ENCODE measurements at places on chromosomes 5 and 9.

- no peak for DNase-seq
Measured at GRCh38 chr5:54915466-54916027, 69.8 kb downstream of the ESM1 start.

- peak; percentile 6 for DNase-seq
Measured at GRCh38 chr5:19988457-19988856, 457 bp upstream of the CDH18 start.

DNA sequence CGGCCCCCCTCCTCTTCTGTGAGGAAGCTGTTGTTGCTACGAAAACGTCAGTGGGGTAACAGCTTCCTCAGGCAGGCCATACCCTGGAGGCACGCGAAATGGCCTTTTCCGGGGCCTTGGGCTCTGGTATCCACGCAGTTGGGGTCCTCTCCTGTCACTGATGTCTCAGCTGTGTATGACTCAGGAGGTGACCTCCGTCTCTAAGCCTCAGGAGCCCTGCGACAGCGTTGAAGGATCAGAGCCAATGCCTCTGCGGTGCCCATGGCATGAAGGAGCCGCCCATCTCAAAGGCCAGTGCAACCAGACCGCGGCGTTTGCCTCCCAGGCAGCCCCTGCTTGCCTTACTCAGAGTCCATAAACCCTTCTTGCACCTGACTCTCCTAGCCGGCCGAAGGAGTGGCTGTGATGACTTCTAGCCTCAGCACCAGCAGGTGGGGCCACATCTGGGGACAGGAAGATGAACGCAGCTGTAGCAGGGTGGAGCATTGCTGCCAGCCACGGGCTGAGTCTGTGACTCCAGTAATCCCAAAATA lies 1.0 kb upstream of the MXD3 start:
- peak; percentile 42 for DNase-seq

DNA sequence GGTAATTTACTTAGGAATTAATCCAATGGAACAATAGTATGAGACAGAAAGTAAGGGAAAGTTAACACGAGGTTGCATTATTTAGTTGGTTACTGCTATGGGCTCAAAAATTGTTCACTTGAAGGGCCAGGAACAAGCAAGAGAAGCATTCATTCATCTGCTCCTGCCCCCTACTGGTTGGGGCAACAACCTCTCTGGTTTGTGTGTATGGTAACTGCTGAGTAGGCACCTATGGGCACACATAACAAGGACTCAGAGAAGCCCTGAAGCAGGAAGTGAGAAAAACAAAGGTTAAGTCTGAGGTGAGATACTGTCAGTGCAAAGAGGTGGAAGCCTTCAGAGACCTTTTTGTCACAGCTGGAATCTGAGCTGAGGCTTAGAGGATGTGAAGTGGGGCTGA lies 34.4 kb upstream of the RANBP6 start:
- peak; percentile 30 for DNase-seq

DNA sequence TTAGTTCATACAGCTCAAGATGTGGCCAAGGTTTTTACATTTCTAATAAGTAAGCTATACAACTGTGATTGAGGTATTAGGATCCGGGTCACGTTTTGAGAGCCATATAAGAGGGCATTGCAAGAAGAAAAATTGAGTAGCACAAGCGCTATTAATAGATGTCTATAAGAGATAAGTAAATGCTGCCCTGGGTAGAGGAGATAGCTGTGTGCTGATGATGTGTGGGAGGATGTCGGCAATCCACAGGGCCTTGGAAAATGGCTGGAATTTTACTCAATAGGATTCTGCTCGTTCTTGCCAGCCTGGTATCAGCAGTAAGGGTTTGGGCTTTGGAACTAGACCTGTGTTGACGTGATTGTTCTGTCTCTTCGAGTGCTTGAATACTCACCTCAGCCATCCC lies 41.6 kb downstream of the CSF1R start:
- DNase-seq, result no peak

GRCh38 chr5:103224118-103224893 lies 34.3 kb upstream of the MACIR start:
- DNase-seq, result peak; percentile 63

- DNase-seq, result peak; percentile 67
Measured at GRCh38 chr9:133558191-133559126, 24.0 kb downstream of the ADAMTSL2 start.

DNA sequence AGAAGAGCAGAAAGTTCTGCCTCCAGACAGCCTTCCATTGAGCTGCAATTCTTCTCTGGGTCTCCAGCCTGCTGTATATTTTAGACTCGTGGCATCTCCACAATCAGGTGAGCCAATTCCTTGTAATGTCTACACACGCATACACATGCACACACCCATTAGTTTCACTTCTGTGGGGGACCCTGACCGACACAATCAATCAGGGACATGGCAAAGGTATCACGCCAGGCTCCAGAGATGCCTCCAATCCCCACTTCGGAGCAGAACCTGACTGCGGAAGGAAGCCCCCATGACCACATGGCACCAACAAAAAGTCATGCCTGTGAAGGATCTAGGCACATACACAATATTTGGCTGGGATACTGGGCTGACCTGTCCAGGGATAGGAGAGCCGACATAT lies 21.4 kb downstream of the SEMA4D start:
- no peak for DNase-seq

GRCh38 chr9:111052791-111053190 lies 14.5 kb upstream of the LPAR1 start:
- no peak for DNase-seq

GRCh38 chr5:168976311-168976970 lies 324.5 kb downstream of the SLIT3 start:
- no peak for DNase-seq

GRCh38 chr5:39517800-39518199 lies 93.0 kb upstream of the DAB2 start:
- no peak for DNase-seq

GRCh38 chr9:111356481-111357244 lies 26.6 kb upstream of the OR2K2 start:
- DNase-seq, result peak; percentile 23

GRCh38 chr5:177992466-177992865 lies 3.6 kb downstream of the PROP1 start:
- DNase-seq, result peak; percentile 4

GRCh38 chr5:981456-981855 lies 27.1 kb upstream of the NKD2 start:
- peak; percentile 24 for DNase-seq

DNA sequence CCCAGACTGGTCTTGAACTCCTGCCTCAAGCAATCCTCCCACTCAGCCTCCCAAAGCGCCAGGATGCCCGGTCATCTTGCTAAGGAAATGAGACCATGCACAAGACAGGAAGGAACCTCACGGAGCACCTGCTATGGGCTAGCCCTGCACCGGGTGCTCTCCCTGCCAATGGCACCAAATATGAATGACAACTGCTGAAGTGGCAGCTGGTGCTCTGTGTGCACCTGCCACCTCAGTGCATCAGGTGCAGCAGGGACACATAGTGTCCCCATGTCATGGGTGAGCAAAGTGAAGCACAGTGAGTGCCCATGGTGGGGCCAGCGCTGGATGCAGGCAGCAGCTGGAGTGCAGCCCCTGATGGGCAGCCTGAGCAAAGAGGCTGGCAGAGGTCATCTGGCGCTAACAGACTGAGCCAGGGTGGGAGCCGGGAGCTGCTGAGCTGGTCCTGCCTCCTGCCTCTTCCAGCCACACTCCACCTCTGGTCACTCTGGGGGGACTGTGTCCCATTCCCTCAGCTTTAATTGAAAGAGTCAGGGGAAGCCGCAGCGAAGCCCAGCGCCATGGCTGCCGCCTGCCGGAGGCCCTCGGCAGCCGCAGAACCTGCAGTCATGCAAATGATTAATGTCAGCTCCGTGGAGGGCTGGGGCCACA lies 46.4 kb downstream of the BARX1 start:
- no peak for DNase-seq

DNA sequence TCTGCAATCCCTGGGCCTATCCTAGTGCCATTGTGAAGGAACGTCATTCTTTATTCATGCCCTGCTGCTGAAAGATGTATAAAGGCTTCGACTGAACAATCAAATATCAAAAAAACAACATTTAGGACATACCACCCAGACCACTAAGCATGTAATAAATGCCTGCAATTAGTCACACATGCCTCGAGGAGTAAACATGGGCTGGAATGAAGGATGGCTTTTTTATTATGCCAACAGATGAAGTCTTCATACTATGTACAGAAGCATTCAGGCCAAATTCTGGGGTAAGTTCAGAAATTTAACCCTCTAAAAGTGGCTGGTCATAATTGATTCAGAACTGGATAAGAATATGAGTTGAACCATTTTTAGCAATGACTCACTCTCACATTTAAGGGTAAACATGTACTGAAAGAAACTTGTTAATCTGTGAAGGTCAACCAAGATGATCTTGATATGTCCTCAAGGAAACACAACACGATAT lies 38.1 kb downstream of the FAM240B start:
- DNase-seq, result no peak

GRCh38 chr5:165630261-165630778 lies 2124.9 kb downstream of the MAT2B start:
- peak; percentile 64 for DNase-seq

- DNase-seq, result no peak
Measured at GRCh38 chr5:9540791-9541190, 5.1 kb downstream of the SEMA5A start.

GRCh38 chr9:22992780-22993179 lies 546.2 kb downstream of the DMRTA1 start:
- DNase-seq, result no peak

GRCh38 chr9:33331377-33331891 lies 41.1 kb downstream of the NFX1 start:
- no peak for DNase-seq

DNA sequence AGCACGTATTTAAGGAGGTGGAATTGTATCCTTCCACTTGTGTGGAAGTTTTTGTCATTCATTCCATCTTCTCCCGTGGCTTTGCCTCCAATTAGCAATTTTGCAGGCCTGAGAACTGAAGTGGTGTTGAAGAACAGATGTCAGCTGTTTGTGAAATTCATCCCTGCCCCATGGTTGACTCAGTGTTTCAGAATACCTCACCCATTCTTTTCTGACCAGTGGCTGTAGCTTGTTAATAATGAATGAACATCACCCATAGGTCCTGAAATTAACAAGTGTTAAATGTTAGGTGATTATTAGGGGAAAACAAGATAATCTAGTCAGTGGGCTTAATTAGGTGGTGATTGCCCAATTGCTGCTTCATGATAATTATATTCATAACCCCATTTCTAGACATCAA lies 11.7 kb downstream of the ZNF462 start:
- DNase-seq, result no peak

DNA sequence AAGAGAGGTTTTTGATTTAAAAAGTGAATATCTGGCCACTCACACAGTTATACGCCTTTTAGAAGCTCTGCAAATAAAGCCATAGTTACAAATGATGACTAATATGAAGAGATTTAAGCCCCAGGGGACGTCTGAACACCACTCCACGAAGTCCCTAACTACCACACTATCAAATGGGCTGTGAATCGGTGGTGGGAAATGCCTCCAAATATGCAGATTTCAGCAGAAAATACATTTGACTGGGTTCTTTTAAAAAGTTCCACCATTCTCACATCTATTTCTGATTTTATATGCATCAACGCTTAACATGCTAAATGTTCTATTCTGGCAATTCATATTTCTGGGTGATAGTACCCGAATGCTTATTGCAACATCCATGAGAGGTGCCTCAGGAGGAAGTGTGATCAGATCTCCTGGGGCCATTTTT lies 22.5 kb downstream of the TICAM2 start:
- no peak for DNase-seq

DNA sequence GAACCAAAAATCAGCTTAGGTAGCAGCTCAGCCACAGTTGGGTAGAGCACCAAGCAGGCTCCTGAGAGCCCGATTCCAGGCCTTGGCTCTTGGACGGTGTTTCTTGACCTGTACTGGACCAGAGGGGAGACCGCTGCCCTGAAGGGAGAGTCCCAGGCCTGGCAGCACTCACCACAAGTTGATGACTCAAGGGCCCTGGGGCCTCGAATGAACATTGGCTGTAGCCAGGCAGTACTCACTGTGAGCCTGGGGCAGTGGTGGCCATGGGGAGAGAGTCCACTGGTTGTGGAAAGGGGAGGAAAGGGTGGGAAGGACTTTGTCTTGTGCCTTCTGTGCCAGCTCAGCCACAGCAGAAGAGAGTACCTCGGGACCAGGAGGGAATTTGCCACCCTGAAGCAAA lies 166.1 kb downstream of the EDIL3 start:
- no peak for DNase-seq

GRCh38 chr9:128902351-128903078 lies 18.3 kb upstream of the PHYHD1 start:
- no peak for DNase-seq

GRCh38 chr9:36258996-36259533 lies 817 bp upstream of the GNE start:
- DNase-seq, result no peak

GRCh38 chr5:140178086-140178410 lies 3.1 kb downstream of the CYSTM1 start:
- no peak for DNase-seq

DNA sequence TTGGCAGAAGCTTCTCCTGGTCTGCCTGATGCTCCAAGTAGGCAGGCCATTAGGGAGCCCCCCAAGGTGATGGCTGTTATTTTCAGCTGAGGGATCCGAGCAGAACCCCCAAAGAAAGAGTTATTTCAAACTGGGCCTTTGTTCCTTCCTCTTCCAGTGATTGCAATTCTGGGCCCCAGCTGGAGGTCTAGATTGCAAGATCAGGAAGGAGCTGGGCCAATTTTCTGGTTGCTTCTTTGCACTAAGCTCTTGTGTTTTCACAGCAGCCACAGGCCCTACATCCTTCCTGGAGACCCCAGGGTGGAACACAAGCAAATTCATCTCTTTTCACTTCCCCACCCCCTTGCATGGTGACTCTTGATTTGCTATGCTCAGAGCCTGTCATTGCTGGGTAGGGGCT lies 215.0 kb downstream of the SEMA6A start:
- no peak for DNase-seq

- peak; percentile 63 for DNase-seq
Measured at GRCh38 chr9:928363-929042, 48.0 kb upstream of the DMRT3 start.

DNA sequence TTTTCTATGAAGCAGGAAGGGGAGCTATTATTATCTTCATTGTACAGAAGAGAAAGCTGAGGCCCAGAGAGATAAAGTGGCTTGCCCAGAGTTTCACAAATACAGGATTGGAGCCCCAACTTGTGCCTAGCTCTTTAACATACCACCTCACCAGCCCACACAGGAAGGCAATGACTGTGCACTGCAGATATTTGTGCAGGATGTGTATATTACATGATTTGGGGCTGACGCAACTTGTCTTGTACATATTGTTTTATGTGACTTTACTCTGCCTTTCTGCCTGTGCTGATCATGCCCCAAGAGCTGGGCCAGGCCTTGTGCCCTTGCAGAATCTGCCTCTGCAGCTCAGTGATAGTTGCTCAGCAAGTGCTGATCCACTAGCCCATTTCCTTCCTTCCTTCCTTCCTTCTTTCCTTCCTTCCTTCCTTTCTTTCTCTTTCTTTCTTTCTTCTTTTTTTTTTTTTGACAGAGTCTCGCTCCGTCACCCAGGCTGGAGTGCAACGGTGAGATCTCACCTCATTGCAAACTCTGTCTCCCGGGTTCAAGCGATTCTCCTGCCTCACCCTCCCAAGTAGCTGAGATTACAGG lies 106.6 kb upstream of the TBCA start:
- DNase-seq, result no peak

DNA sequence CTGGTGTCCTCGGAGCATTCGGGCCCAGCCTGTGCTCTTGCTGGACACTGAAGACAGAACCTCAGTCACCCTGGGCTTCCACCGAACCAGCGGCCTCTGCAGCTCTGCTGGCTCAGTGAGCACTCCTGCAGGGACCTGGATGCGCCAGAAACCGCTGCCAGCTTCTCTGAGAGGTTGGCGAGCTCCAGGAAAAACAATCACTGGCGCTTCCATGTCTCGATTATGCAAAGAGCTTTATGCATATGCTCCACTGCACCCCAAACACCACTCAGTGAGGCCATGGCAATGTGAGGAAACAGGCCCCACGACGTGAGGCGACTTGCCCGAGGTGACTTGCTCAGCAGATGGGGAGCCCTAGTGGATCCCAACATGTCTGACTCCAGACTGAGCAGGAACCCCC lies 11.0 kb downstream of the PRDM12 start:
- no peak for DNase-seq
